ENCODE measurements at places on chromosomes 7 and 10. TPM values are rescaled to one million over a fixed set of nuclear protein-coding genes. Genes with fewer than 3 reads are reported as not detected.

GRCh38 chr7:88523645-88524044 is 217.0 kb upstream of the STEAP4 start:
- no peak for DNase-seq

The CPN1 gene
- not detected for total RNA-seq

DNA sequence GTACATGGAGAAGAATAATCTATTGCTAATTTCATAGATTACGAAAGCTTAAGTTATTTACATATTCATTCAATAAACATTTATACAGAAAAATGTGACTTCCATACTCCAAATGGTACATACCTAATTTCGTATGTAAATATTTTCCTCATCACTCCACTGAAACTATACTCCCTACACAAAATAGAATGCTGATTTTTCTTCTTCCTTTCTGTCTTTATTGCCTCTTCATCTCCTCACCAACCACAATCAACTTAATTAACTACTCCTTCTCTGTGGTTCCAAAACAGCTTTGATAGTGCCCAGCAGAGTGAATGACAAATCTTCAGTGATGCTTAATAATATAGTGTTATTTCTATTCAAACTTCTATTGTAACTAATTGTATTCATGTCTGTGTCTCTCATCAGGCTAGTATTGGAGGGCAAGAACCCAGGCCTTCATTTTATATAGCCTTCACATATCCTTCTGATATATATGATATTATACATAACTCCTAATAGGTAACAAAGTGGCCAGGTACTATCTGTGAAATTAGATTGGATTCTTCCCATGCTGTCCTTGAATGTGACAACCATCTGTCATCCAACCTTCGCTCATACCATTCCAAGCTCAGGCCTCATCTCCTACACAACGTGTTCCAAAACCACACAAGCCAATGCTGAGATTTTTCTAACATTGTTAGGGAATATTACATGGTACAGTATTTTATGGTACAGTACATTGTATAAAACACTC is 5.3 kb downstream of the ITGB1 start:
- no peak for DNase-seq

DNA sequence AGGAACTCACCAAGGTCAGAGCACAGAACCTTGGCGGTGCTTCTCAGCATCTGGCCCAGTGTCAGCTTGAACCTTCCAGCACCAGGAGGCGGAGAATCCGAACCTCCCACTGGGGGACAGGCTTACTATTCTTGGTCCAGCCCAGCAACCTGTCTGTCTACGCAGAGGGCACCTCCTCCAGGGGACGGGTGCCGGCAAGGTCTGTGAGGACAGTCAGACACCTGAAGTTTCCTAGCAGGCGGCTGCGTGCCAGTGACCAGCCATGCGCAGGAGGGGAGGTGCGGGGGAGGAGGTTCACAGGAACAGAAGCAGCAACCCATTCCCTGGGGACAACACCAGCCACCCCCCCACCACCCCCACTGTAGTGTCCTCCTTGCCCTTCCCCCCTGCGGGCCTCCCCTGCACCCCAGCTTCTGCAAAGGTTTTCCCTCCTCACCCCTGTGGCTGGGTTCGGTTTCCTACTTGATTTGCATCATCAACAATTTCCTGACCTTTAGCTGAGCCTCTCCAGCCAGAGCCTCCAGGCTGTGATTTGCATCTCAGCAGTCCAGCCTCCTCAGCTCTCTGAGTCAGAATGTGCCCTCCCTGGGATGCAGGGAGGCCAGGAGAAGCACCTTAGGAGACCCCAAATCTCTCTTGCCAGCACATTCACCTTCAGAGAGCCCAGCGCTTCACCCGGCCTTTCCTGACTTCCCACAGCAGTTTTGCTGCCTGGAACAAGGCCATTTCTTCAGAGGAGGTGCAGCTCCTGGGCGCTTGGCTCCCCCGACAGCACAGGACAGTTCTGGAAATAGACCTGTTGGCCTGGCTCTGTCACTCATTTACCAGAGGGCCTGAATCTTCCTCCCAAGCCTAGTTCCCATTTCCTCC is 107.5 kb upstream of the NPS start:
- no peak for DNase-seq

- DNase-seq: peak; percentile 27
Observed at GRCh38 chr7:149598721-149599308, 101.2 kb upstream of the ZNF746 start.

DNA sequence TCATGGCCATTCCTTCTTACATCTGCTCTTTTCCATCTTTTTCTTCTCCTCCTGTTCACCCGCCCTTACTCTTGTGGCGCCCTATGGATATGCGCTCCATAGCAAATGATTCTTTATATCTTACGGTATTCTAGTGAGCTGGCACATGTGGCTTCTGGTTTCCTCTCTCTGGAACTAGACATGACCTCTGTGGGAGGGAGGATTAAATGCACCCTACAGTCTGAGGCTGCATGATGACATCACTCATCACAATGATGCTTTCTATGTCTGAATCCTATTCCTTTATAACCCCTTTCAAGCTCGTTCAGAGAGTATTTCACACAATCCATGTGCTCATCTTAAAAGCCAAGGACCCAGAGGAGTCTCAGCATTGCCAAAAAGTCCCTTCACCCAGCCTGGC is 153.3 kb downstream of the EGFR start:
- DNase-seq: no peak

DNA sequence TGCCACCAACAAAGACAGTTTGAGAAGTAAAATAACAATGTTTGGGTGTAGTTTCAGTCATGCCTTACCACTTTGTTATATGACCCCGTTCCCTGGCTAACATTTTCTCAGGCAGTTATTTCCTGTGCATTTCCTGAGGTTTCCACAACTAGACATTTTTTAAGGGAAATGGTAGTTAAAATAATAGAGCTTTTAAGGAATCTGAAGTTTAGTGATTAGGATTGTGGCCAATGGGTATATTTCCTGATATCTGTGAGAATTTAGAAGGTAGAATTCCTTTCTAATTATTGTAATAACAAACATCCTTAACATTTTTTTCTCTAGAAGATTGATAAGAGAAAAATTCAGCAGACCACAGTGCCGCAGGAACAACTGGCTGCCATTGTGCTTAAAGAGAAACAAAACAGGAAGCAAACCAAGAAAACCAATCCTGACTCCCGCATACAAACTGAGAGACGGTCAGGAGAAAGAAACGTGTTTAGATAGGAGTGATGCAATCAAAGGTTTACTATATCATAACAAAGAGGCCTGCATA is 193.6 kb downstream of the MBL2 start:
- peak; percentile 58 for DNase-seq

GRCh38 chr10:72050873-72051272 is 37.5 kb downstream of the SPOCK2 start:
- no peak for DNase-seq

DNA sequence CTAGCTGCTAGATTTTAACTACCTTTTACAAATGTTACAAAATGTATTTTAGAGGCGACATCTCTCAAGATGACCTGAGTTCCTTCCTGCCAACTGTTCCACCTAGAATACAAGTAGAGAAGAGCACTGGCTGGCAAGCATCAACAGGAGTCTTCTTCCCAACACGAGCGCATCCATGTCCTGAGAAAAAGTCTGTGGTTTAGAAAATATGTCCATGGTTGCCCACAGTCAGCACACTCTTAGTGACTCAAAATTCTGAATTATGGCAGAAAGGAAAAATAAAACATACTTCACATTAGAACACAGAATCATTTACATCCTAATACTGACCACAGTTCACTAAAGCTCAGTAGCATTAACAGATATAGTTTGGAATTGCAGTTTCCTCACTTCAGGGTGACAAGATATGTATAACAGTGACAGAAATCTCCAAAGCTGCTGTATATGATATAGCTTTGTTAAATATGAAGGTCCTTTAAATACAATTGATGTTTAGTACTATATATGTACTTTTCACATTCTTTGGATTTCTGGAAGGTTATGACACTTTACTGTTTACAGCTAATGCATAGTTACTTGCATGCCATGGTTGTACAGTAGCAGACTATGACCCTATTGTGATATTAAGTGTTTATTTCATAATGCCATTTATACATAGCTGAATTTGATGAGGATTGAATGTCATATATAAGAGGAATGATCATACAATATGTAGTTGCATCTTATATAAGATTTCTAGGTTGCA is 327.1 kb downstream of the GFRA1 start:
- DNase-seq: peak; percentile 40

The MYPN gene
- total RNA-seq: under 0.01 TPM

- peak; percentile 58 for DNase-seq
Observed at GRCh38 chr7:24401628-24402593, 117.9 kb downstream of the NPY start.

- DNase-seq: no peak
Observed at GRCh38 chr10:92146107-92146506, 144.8 kb downstream of the CPEB3 start.

DNA sequence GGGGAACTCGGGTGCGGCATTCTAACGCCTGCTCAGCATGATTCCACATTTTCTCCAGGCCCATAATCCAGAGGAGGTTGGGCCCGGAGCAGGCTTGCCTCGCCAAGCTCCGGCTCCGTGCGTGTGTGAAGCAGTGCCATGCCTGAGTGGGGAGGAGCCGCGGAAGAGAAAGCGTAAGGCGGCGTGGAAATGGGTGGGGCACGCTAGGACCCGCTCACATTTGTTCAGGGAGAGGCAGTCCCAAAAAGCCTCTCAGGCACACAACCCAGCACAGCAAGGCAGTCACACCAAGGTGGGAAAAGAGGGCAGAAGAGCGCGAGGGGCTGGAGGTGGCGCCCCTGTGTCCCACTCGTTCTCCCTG is 695 bp upstream of the VDAC2 start:
- DNase-seq: peak; percentile 77

The OLAH gene
- total RNA-seq: not detected

The TIAL1 gene
- 38.5 TPM for total RNA-seq

The FAM25G gene
- not detected for total RNA-seq

The TRIL gene
- 0.17 TPM for total RNA-seq

The SPOCK2 gene
- total RNA-seq: 0.33 TPM

DNA sequence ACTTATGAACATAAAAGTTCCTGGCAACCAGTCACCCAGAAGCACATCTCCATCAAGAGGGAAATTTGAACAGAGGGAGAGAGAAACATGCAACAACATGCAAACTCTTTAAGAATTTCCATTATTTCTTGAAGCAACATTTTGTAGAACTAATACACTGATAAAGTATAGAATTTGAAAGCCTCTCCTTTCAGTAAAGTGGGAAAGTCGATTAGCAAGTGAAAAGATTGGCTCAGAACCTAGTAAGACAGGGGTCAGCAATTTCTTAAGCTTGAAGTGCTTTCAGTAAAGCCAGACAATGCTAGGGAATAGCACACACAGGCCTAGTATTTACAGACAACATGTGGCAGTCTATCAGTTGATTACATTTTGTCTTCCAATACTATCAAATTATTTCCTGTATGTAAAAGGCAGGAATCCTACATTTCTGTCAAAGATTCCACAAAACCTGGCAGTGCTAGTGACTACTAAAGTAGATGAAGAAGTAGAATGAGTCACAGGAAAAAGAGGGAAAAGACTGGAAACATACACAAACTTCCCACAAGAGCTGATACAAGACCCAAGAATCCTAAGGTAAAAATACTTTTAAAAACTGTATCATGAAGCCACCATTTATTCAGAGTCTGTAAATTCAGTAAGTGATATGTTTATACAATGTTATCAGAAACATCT is 25.2 kb downstream of the DNAJC1 start:
- peak; percentile 83 for DNase-seq

DNA sequence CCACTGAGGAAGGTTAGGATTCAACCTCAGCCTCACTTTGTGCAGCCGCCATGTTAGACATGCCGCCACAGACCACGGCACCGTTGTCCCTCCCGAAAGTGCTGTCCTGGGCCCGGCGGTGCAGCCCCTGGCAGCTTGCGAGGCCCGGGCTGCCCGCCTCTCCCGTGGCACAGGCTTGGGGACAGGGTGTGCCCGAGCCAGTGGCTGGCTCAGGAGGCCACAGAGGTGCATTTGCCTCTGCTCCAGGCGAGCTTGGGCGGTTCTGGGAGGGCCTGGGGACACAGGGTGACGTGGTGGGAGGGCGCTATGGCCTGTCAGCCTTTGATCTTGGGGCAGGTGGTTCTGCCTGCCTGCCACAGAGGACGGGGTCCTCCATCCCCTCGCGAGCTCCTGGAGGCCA is 41.1 kb downstream of the NKX6-2 start:
- DNase-seq: no peak

DNA sequence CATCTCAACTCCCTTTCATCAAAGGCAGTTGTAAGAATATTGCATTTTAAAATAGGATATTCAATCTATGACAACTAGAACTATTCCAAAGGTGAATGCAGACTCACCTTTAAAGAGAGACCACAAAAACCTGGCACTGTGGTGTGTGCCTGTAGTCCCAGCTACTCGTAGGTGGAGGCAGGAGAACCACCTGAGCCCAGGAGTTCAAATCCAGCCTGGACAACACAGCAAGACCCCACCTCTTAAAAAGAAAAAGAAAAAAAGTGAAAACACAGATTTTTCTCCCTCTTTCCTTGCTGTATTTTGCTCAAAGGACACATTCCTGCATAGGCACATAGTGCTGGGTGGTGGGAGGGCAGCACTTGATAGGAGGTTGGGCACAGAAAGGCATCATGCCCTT is 739 bp upstream of the ALDH18A1 start:
- no peak for DNase-seq

DNA sequence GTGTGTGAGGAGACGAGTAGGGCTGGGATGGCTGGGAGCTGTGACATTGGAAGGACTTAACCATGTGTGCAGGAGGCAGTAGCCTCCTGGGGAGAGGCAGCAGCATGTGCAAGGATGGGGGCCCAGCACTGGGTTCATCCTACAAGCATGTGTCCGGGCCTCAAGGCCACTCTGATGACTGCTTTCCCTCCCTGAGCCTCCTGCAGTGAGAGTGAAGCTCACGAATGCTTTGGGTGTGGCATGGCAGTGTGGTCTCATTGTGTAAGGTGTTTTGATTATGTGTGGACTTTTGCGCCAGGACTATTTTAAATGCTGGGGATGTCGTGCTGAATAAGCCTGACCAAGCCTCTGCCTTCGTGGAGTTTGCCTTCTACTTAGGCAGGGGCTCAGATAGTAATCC is 122.0 kb upstream of the INSYN2A start:
- no peak for DNase-seq

Measured in fibroblast of lung (primary cell).